ENCODE measurements at places on chromosomes 3 and 15.
A peak's percentile ranks its signal among the peaks of the same experiment; 100 is the strongest.

- DNase-seq, result no peak
These were observed 30.9 kb downstream of the FNDC3B start for GRCh38 chr3:172070269-172070668.

DNA sequence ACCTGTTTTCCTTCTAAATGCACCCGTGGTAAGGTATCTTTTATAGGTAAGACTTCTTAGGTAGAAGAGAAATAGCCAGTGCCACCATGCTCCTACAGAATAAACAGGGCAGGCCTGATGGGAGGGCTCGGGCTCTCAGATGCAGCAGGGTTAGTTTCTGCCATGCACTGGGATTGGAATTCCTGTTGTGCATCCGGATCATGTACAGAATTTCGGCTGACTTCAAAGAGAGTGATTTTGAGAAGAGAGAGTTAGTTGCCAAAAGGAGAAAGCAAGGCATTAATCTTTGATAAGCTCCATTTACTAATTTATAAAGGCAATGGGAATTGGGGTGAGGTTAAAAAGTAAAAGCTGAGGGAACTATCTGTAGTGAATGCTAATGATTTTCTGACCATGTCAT is 211.2 kb downstream of the WDR72 start:
- no peak for DNase-seq

DNA sequence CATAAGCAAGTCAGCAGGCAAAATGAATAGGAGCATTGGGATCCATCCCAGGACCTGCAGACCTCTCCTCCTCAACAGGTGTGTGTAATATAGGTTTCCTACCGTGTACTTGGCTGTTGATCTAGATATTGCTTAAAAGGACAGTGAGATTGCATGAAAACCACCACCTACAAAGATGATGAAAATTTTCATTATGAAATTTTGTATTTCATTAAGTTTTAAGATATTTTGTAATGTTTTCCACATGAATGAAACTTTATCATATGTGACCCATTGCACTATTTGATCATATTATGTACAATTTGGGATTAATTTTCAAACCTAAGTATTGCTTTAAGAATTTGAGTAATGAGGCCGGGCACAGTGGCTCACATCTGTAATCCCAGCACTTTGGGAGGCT is 94.3 kb upstream of the TRPM1 start:
- no peak for DNase-seq

DNA sequence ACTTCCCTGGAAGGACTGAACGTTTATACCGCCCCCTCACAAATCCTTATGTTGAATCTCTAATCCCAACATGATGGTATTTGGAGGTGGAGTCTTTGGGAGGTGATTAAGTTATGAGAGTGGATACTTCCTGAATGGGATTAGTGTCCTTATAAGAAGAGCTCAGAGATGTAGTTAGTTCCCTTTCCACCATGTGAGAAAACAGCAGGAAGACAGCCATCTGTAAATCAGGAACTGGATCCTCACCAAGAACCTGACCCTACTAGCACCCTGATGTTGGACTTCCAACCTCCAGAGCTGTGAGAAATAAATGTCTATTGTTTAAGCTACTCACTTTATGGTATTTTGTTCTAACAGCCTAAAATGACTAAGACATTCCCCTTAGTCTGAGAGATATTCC is 33.3 kb upstream of the SACM1L start:
- no peak for DNase-seq

DNA sequence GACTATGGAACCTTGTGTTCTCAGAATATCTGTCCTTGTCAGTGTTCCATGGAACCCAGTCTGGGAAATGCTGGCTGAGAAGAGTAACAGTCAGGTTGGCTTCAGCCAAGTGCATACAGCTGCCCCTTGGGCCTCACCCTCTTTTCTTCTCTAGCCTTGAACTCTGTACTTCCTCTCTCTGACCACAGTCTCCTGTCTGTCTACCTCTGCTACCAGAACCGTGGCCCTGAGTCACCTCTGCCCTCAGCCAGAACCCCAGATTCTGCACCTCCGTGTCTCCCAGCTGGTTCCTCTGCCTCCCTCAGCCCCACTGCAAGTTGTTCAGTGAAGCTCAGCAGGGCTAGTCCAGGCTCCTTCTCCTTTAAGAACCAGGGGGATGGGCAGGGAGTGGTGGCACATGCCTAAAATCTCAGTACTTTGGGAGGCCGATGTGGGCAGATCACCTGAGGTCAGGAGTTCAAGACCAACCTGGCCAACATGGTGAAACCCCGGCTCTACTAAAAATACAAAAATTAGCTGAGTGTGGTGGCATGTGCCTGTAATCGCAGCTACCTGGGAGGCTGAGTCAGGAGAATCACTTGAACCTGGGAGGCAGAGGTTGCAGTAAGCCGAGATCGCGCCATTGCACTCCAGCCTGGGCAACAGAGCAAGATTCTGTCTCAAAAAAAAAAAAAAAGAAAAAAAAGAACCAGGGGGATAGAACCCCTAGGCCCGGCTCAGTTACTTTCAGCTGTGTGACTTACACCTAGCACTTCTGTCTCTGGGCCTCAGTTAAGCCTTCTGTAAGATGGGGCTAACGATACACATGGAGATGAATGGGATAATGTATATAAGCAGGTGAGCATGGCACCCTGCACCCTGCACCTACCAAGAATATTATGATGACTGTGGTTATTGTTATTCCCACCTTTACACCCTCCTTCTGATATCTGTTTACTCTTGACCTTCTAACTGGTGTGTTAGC is 24.3 kb upstream of the TATDN2 start:
- no peak for DNase-seq

- DNase-seq, result no peak
These were observed 115.1 kb downstream of the HERC1 start for GRCh38 chr15:63718590-63719035.

- no peak for DNase-seq
These were observed 55.8 kb upstream of the MINAR1 start for GRCh38 chr15:79376383-79376782.

DNA sequence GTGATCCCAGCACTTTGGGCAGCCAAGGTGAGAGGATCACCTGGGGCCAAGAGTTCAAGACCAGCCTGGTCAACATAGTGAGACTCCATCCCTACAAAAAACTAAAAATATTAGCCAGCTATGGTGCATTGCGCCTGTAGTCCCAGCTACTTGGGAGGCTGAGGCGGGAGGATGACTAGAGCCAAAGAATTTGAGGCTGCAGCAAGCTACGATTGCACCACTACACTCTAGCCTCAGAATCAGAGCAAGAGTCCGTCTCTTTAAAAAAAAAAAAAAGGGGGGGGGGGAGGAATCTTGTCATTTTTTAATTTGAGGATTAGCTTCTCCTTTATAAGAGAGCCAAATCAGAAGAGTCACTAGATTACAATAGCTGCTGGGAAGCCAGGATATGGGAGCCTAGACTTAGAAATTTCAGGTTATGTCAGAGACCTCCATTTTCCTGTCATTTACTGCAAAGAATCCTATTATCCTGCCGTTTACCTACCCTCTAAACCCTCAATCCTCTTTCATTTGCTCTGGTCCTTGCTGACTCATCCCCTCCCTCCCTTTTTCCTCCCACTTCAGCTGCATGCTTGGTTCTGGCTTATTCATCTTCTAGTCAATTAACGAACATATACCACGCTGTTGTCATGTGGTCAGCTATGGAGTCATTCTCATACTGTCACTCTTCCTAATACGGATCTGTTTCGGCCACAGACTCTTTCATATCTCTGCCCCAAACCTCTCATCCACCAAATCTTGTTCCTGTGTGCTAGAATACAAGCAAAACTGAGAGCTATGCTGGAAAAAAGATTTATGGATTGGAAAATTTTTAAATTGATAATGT is 83.8 kb upstream of the PPIB start:
- DNase-seq, result peak; percentile 53

DNA sequence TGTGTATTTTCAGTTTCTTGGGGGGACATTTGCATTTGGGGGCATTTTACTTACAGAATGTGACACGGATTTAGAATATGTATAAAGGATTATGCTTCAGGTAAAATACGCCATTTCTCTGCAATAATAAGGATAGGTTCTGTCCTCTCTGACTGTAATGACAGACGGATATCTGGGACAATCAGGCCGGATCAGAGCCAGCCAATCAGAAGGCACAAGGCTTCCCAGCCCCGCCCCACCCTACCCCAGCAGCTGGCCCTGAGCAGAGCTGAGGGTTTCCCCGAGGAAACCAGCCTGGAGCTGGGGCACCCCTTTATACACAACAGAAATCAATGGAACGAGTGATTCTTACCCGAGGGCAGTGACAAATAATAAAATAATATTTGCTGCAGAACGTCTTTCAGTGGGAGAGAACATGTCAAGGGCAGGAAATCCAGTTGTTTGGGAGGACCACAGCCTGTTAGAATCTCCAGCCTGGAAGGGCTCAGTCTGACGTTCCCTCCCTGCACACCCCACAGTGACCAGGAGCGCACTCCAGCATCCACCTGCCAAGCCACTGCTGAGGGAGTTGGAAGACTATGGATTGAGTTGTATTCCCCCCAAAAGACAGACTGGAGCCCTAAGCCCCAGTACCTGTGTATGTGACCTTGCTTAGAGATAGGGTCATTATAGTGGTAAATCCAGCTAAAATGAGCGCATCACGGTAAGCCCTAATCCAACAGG is 30.3 kb upstream of the SEC13 start:
- no peak for DNase-seq

DNA sequence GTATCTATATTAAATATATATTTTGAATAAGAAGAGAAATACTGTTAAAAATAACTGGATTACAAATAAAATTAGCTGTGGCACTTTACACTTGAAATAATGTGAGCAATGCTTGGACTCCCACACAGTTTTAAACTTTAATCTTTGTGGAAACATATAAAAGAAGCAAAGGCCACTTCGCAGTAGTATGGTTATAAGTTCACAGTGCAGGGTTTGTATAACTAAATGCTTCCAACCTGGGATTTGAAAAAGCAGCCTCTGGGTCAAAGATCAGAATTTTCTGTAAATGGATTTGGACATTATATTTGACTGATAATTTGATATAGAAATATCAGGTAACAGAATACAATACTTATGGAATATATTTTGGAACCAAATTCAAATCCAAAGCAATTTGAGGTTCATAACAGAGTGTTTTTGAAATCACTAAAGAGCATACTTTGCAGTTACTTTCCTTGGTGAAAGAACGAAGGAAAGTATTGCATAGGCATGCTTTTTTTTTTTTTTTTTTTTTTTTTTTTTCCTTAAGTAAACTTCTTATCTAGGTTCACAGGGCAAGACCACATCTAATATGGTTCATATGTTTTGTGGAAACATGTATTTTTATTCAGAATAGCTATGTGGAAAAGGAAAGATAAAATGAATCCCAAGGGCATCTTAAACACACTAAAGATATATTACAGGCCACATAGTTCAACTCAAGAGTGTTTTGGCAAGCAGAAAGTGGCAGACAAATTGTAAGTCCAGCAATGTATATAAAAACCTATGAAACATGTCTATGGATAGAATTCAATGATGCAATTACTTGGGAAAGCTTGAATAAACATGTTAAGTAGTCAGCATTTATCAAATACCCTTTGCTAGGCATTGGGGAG is 47.1 kb upstream of the SGO1 start:
- no peak for DNase-seq

DNA sequence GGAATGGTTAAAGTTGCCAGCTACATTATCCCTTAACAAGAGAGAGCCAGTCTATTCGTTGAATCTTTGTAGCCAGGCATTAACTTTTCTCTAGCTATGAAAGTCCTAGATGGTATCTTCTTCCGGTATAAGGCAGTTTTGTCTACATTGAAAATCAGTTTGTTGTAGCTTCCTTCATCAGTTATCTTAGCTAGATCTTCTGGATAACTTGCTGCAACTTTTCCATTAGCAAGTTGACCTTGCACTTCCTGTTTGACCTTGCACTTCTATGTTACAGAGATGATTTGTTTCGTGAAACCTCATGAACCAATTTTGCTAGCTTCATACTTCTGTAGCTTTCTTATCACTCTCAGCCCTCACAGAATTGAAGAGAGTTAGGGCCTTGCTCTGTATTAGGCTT is 24.1 kb downstream of the TOPAZ1 start:
- no peak for DNase-seq

DNA sequence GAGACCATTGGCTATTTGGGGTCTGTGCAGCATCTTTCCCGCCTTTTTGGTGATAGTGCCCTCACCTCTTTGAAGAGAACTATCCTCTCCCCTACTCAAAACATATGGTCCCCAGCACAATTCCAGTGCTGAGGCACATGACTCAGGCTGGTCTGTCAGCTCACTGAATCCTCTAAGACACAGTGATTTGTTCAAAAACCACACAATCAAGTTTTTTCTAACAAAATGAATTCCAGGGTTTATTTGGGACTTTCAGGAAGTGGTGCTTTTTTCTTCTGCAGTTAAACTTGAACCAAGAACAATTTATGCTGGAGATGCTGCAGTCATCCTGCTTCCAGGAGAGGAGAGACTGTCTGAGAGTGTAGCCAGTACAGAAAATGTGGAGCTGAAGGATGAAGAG is 142.5 kb upstream of the LMCD1 start:
- no peak for DNase-seq

GRCh38 chr15:26967719-26968269 is 3.2 kb upstream of the GABRG3 start:
- DNase-seq, result no peak

DNA sequence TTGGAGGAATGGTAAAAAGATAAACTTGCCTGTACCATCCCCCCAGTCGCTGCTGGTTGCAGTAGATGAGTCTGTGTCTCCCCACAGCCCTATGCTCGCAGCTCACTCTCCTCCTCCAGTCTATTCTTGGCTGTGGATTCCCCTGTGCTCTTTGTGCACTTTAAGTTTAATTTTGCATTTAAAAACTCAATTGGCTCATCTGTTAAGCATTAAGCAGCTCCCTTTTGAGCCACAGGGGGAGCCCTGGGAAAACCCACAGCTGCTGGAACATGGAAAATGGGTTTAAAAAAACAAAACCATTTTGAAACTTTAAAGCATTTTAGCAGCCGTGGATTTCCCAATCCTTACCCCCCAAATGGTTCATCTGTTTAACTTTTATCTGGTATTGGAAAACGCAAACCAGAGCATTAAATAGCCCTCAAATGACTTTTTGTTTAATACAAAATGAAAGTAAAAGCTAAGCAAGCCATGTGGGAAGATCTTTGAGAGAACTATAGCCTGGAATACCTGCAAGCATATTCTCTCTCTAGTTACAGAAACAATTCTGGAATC is 536.9 kb downstream of the ZIC1 start:
- no peak for DNase-seq

- DNase-seq, result no peak
These were observed 304.1 kb downstream of the MCTP2 start for GRCh38 chr15:94535298-94536048.

- DNase-seq, result peak; percentile 17
These were observed 63.9 kb upstream of the FAM98B start for GRCh38 chr15:38389924-38390542.

GRCh38 chr3:41608347-41608746 is 353.6 kb downstream of the ULK4 start:
- DNase-seq, result no peak

GRCh38 chr3:46097691-46098241 is 70.5 kb upstream of the XCR1 start:
- DNase-seq, result peak; percentile 39

- no peak for DNase-seq
These were observed 70.1 kb upstream of the VEPH1 start for GRCh38 chr3:157573281-157573680.

- no peak for DNase-seq
These were observed 66.7 kb downstream of the BOC start for GRCh38 chr3:113277941-113278598.

GRCh38 chr3:74921676-74922075 is 307.2 kb upstream of the CNTN3 start:
- no peak for DNase-seq

GRCh38 chr3:121567649-121568048 is at the start of gene ARGFX:
Gene ARGFX, plus strand, starts transcription at chr3:121567949. Its CDS starts 2,765 bp downstream, at chr3:121570714.
- DNase-seq, result no peak

- no peak for DNase-seq
These were observed 19.6 kb upstream of the GOLGA8B start for GRCh38 chr15:34603095-34603494.

Measured in stimulated activated CD4-positive, alpha-beta T cell treated with anti-CD3 and anti-CD28 coated beads, Interleukin-12 subunit alpha, Interleukin-12 subunit beta, amount 100 ng/mL, for 24 hours (primary cell).